H4 (cell line): ENCODE measurements at places on chromosomes 1 and 21. TPM values are rescaled to one million over a fixed set of nuclear protein-coding genes. Genes with fewer than 3 reads are reported as not detected.

The IPO13 gene
- 18.8 and 22.6 TPM in 2 replicates for total RNA-seq

The BRDT gene
- not detected in 2 replicates for total RNA-seq

The GPR37L1 gene
- 0.02 TPM in 1 of 2 replicates, not detected in the other for total RNA-seq

The TNFRSF9 gene
- 1.2 and 2.0 TPM in 2 replicates for total RNA-seq

The C8A gene
- not detected in 2 replicates for total RNA-seq

The PTAFR gene
- 0.04 TPM in 1 of 2 replicates, not detected in the other for total RNA-seq

DNA sequence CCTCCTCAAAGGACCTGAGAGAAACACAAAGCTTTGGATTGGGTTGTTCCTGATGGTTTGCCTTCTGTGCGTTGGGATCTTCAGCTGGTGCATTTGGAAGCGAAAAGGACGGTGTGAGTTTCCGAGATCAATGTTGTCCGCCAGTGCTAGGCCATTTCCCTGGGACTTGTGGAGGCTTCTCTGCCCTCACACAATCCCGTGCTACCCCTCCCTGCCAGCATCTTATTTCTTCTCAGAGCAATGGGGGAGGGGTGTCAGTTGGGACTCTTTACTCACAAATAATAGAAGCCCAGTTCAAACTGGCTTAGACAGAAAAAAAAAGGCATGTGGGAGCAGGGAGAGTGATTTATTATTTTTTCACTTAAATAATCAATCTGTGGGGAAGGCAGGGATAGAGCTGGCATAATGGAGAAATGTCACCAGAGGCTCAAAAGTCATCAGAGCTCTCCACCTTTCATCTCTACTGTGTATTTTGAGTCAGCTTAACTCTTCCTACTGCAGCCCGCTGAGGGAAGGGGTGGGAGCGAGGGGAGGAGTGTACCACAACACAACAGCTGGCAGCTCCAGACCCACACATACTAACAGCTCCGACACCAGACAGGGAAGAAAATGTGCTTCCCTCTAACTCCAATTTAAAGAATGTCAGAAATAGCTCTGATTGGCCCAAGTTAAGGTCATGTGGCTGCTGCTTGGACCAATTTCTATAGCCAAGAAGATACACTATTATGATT is 22.4 kb downstream of the LY9 start:
- no peak for DNase-seq

DNA sequence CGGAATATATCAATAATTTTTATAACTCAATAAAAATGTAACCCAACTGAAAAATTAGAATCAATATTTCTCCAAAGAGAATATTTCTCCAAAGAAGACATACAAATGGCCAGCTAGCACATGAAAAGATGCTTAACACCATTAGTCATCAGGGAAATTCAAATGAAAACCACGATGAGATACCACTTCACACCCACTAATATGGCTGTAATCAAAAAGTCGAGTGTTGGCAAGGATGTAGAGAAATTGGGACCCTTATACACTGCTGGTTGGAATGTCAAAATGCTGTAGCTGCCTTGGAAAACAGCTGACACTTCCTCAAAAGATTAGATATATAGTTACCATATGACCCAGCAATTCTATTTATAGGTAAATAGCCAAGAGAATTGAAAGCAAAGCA is 133.0 kb downstream of the GPR52 start:
- DNase-seq = no peak

- no peak for DNase-seq
Measured at GRCh38 chr1:246291127-246291526, 216.0 kb downstream of the SMYD3 start.

DNA sequence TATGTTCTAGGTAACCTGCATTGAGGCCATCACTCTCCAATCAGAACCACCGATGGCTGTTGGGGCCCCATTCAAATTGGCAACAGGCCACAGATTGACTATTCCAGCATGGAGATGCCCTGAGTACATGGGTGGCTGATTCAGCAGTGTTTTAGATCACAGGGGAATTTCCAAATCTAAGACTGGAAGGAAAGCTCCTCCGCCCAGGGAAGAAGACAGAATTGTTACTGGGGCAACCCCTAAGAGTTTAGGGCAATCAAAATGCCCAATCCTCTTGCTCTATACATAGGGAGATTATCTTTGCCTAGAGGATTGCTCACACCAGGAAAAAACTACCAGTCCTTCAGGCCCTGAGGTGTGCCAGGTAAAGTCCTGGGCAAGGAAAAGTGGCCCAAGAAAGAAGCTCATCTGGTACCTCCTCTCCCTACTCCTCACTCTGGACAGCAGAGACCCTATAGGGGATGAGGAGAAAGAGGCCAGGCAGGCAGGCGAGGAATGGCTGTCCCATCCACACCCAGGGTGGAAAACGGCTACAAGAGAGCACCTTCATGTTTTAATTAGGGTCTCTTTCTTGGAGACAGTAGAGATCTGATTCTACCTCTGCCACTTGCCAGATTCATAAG is 5.8 kb downstream of the S100A8 start:
- no peak for DNase-seq

DNA sequence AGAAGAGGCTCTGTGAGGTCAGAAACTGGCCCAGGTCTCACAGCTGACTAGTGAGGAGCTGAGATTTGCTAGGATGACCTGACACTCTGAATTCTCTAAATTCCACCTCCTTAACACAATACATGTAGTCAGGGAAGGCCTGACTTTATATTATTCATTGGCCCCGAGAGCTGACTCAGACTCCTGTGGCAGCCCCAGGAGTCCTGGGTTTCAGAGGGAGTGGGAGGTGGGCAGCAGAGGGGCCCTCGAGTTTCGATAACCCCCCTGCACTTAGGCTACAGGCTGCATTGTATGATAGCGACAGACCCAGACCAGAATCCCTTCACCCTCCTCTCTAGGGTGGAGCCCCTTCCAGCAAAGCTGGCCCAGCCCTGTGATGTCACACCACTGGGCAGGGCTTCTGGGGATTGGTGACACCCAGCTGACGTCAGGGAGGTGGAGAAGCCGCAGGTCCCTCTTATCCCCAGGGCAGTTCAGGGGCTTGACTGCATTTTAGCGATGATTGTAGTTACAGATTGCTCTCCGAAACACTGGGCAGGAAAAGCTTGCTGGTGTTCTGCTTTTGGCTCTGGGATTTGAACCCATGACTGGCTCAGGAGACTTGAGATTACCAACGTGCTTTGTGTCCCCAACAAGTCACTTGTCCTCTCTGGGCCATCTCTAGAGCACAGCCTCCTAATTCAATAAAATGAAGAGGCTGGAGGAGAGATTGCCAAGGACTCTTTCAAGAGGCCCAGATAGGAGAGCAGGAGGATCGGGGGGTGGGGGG is 17.0 kb upstream of the GPR37L1 start:
- DNase-seq = peak; percentile 28
